ENCODE measurements at places on chromosomes 13 and 19.

DNA sequence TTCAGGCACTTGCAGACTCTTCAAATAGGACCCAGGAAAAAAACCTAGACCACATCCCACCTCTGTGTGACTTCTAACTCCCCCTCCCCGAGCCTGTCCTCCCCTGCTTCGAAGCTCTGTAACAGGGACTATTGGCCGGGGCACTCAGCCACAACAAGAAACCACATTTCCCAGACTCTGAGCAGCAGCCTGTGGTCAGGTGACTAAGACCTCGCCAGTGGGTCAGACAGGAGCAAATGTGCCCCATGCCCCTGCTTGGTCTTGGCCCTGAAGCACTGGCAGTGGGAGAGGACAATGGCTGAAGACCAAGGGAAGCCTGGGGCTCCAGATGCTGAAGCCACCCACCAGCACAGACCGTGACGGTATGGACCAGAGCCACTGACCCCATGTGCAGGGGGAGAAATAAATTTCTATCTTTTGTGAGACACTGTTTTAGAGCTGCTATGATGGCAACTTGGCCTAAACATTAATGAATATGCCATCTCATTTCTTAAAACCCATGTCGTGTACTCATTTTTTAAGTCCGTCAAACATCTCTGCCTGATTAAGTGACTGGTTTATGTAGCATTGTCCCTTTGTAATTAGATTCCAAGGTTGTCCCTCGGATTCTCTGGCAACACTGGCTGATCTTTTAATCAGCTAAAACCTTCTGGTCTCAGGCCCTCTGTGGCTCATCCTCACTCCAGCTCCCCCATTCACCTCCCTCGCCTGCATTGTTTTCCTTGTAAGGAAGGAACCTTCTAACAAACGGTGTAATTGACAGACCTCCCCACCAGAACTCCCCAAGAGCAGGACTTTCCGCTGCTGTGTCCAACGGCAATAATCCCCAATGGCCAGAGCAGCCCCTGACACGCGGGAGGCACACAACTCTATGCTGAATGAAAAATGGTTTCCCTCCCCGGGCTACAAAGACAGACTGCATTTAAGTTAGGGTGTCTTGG is 98.4 kb downstream of the STK24 start:
- DNase-seq, result peak; percentile 32

DNA sequence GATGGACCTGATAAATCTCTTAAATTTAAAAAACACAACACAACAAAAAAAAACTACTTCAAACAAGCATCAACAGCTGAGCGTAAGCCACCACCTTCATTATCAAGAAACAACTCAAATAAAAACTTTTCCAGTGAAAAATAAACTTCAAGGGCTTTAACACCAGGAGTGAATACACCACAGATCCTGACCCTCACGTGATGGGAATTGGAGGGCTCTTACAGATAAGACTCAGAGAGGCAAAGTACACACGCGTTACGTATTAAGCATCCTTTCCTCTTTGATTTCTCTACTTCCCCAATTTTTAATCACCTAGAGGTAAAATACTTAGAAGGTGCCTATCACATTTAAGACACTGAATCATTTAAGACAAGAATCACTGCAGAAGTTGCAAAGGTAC is 573 bp upstream of the STARD13 start:
- DNase-seq, result no peak

GRCh38 chr13:25288966-25289365 is 1.7 kb upstream of the MTMR6 start:
- DNase-seq, result no peak

DNA sequence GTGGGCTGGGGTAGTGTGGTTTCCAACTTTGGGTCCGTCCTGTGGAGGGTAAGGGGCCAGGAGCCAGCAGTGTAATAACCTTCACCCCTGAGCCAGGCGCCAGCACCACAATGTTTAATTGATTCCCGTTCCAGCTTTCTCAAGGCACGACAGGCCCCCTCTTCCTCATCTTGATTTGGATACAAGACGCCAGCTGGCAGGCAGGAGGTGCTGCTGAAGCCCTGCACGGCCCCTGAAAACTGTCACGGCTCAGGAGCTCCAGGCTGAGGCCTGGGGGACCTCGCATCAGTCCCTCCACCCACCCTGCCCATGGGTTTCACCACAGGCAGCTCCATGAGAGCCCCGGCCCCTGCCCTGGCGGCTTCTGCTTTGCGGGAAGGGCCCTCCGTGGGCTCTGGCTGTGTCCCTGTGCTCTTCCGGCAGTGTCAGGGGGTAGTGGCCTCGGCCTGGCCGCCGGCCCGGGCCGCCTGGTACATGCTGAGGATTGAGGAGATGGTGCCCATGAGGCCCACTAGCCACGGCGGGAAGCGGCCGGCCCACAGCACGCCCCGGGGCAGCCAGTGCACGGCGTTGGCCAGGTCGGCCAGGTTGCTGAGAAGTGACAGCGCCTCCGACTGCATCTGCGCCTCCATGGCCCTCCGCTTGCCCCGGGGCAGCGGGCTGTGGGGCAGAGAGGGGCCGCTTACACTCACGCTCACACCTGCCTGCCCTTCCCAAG is 11.9 kb downstream of the PEX11G start:
- DNase-seq, result no peak

DNA sequence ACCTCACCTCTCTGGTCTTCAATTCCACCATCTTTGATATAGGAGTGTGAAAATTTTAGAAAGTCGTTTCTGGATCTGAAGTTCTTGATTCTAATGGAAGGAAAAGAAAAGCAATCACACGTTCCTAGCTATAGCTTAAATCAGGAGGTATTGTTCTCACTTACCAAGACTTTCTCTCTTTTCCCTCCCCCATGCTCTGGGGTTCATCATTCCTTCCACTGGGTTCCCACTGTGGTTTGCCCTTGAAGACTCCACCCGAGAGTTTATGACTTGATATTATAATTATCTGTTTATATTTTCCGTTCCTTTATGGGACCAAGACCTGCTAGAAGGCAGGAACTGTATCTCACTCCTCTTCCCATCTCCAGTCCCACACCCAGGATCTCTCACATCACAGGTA is 76.6 kb downstream of the AKAP11 start:
- no peak for DNase-seq

DNA sequence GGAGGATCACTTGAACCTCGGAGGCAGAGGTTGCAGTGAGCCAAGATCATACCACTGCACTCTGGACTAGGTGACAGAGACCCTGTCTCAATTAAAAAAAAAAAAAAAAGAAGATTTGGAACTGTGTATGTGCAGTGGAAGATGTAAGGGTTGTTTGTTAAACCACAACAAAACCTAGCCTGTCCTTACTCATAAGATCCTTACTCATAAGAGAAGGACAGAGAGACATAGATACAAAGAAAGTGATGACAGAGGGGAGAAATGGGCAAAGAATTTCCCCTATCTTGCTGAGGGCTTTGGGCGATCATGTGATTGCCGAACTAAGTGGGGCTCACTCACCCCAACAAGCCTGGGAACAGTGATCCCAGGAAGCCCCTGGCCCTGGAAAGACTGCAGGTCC is 7.9 kb downstream of the ITPKC start:
- DNase-seq, result no peak

DNA sequence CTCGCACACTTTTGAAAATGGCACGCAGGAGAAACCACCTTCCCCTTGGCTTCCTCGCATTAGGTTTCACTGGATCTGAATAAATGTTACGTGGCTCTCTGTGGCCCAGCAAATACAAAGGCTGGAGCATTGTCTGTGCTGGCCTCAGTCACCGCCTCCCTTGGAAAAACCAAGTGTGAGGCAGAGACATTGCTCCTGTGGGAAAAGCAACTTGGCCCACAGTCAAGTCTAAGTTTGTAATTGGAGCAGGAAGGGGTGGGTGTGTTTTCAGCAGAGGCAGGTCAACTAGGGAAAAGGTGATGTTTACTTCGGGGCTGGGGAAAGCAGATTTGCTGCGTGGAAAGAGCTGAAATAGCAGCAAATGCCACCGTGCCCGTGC is 101.6 kb downstream of the IRS2 start:
- DNase-seq, result peak; percentile 11

DNA sequence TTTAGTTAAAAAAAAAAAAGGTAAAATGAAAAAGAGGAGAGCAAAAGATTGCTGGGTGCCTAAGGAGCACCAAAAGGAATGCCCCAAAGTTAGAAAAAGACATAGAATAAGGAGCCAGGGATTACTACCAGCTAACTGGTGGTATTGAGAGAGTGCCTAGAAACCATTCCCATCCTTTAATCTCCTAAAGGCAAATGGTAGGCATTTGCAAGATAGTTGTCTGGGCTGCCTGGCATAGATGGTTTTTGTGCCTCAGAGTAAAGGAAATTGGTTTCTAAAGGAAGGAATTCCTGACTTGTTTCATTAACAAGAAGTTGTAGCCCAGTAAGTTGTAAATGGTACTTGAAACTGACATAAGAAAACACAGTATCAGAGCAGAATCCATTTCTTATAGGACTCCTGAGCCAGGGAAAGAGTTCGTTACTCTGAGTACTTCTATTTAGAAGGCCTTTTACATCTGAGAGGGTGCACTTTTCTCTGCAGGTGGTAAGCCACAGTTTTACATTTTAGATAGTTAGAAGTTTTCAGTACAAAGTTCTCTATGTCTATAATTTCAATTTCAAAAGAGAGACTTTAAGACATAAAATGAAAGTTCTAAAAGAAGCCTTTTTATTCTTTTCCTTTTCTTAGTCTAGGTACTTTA is 92.6 kb downstream of the OLFM4 start:
- DNase-seq, result no peak

DNA sequence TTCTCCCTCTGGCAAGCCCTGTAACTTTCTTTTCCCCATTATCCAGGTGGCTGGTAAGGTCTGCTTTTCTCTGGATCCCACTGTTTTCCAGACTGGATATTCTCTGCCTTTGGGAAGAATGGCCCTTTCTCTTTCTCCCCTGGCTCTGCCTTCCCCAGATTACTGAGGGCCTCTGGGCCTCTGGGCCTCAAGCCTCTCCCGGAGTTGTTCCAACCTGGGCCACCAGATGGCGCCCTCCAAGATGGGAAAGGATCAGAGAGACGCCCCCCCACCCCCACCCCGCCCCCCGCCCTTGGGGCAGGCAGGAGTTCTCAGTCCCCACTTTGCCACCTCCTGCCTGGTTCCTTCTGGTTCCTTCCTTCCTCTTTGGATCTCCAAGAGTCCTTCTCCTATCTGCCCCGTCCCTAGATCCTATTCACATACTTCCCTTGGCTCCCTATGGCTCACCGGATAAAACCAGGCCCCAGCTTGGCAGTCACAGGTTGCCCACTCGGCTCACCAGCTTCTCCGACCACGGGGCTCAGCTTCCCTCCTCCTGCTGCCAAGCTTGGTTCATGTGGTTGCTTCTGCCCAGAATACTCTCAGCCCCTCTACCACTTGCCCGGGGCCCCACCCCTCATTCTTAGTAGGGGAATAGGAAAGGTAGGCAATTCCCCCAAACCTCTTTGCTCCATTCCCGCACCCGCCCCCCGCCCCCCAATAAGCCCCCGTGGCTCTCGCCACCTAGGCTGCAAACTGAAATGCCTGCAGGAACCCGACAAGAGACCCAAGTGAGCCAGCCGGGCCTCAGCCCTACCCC is 13.1 kb downstream of the EPS8L1 start:
- peak; percentile 71 for DNase-seq

DNA sequence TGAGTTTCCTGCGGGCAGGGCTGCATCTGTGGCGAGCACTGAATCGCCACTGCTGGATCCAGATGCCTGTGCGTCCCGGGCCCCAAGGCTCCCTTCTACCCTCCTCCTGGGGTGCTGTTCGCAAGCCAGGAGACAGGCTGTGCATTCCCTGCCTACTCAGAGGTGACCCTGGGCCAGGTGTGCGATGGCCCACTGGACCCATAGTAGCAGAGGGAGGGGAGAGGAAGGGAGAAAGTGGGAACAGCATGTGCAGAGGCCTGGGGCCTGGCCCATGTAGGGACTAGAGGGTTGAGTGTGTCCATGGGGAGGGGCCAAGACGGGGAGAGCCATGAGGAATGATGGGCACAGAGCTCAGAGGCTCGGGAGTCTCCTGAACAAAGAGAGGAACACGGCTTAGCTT is 27.3 kb downstream of the CARM1 start:
- DNase-seq, result no peak

DNA sequence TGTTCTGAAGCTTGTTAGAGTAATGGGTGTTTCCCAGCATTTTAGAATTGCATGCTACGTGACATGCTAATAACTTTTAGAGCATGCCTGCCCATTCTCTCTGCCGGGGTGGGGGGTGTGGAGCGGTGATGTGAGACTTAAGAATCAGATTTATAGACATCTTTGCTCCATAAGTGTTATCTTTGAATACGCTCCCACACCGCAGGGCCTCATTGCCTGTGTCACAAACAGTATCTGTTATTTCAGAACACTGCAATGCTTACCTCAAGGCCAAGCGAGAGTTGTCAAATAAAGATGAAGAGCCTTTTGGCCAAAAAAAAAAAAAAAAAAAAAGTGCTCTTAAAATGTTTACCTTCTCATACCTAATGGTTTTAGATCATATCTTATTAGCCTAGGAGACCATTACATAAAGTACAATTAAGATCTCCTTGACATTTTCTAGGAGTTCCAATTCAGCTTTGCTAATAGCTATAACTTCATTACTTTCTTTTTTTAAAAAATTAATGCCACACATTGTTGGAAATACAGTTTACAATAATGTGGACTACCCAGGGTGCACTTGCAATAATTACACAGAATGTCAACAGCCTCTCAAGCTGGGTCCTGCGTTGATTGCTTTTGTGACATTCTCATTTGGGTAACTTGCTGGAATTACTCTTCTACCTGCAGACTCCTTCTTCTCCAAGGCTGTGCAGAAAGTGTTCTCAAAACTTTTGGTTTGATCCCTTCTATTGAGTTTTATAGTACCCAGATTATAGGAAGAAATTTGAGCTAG is 525.3 kb downstream of the KLF12 start:
- no peak for DNase-seq

GRCh38 chr13:33544308-33544707 is 258.8 kb upstream of the STARD13 start:
- DNase-seq, result no peak

DNA sequence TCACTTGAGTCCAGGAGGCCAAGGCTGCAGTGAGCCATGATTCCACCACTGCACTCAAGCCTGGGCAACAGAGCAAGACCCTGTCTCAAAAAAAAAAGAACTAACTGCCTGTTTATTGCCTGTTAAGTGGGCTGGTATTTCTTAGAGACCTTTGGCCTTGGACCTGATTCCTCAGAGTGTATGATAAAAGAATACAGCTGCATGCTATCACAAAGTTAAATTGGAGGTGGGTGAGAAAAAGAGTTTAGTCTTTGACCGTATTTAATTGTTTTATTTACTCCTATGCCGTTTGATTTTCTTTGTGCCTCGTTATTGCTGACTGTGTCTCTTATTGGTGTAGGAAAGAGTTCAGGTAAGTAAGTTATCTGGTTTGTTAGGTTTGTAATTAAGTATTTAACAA is 25.3 kb upstream of the DPY19L3 start:
- DNase-seq, result no peak
